ENCODE measurements at places on chromosomes 3 and 15.

DNA sequence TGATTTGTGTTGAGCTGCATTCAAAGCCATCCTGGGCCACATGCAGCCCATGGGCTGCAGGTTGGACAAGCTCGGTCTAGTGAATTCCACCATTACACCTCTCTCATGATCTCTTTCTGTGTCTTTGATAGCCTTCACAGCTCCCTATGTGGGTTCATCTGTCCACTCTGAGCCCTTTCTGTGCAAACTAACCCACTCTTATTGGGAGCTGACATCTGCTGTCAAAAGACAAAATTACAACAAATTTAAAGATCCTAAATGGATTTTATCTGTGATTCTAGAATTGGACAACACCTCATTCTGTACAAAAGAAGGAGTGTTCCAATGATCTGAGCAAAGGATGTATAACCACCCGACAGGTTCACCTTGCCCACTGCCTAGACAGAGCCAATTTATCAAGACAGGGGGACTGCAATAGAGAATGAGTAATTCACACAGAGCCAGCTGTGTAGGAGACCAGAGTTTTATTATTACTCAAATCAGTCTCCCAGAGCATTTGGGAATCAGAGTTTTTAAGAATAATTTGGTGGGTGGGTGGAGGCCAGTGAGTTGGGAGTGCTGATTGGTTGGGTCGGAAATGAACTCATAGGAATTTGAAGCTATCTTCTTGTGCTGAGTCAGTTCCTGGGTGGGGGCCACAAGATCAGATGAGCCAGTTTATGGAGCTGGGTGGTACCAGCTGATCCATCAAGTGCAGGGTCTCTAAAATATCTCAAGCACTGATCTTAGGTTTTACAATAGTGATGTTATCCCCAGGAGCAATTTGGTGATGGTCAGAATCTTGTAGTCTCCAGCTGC lies 2.6 kb upstream of the XYLB start:
- no peak for DNase-seq

DNA sequence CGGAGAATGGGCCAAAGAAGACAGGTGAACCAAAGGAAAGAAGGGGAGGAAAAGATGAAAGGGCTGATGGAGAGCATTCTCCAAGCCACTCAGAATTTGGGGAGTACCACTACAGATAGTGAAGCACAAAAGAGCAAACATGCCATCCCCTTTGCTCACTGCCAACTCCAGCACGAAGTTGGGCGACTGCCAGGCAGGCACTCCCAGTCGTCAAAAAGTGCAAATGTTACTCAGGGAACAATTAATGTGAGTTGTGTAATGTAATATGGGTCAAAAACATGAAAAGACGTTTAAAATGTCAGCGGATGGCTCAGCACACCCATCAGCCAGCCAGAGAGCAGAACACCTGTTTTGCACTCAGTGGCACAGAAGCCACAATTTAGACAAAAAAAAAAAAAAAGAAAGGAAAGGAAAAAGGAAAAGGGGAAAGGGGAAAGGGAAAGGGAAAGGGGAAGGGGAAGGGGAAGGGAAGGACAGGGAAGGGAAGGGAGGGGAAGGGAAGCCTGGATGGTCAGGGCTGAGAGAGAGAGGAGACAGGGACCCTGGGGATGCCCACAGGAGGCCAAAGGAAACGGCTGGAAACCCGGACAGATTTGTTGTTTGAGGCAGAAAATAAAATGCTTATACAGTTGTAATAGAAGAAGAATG lies 82.7 kb downstream of the COL8A1 start:
- no peak for DNase-seq

GRCh38 chr3:136949708-136950107 lies 8.1 kb upstream of the IL20RB start:
- no peak for DNase-seq

GRCh38 chr15:43383070-43383469 lies 12.2 kb downstream of the TUBGCP4 start:
- no peak for DNase-seq

GRCh38 chr3:42988566-42988965 lies 9.5 kb downstream of the GASK1A start:
- DNase-seq = no peak

DNA sequence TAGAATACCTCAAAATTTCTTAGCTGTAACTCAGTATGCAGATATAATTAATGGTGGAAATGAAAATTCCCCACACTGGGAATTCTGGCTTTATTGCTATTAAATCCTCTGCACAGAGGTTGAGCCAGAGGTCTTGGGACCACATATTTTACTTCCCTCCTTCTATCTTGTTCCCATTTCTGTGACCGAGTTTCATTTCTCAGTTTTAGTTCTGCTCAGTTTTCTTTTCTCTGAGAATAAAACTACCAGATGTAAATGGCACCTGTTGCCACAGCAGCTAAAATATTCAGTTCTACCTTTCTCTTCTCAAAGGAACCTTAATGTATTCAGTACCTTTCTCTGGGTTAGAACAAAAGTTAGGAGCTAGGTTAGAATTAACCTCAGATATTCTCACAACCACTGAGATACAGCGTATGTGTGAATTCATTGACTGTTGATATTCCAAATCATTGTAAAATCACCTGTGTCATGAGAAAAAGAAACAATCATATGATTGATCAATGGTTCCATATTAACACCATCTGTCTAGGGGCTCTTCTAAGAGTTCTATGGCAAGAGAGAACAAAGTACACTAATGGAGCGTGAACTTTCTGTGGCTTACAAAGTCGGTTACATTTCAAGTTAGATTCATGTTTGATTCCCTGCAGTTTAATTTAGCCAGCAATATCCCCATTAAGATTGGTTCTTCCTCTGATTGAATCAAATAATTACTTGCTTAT lies 374.1 kb downstream of the EFHB start:
- no peak for DNase-seq

- DNase-seq = no peak
Measured at GRCh38 chr3:151955356-151955755, 81.9 kb downstream of the SUCNR1 start.

GRCh38 chr3:160286231-160286630 lies 61.0 kb downstream of the C3orf80 start:
- DNase-seq = no peak

GRCh38 chr3:86788371-86788770 lies 202.6 kb downstream of the VGLL3 start:
- DNase-seq = no peak

Measured in GF-D8 (cell line).